ENCODE measurements at places on chromosomes 16 and 17.

DNA sequence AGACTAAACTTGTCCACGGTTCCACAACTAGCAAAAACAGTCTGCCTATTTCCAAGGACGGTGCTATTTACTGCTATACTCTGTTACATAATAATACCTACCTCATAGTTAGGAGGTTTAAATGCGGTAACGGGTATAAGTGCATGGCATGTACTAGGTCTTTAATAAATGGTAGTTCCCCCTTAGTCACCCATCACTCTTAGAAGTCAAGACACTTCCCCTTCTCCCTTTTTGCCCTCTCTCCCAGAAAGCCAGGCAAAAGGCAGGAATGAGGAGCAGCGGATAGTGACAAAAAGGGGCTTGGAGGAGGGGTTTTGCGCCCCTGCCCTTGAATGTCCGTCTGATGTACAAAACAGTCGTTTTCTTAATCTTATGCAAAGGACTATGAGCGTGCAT, 1.1 kb upstream of the LSM12 start:
- DNase-seq: no peak

DNA sequence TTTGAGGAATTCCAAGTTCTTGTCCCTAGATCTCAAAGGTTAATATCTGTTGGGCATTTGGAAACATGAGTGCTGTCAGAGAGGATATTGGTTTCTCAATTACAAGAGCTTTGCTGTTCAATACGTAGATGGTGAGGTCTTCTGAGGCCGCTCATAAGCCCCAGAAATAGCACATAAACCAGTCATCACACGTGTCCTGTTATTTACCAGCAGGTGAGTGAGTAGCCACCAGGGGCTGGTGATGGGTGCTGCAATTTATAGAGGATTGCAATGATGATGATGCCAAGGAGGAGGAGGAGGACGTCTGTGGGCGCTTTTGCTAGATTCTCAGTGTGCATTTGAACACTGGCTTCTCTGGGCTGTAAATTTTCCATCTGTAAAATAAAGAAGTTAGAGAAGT, 89.0 kb downstream of the SALL1 start:
- no peak for DNase-seq

DNA sequence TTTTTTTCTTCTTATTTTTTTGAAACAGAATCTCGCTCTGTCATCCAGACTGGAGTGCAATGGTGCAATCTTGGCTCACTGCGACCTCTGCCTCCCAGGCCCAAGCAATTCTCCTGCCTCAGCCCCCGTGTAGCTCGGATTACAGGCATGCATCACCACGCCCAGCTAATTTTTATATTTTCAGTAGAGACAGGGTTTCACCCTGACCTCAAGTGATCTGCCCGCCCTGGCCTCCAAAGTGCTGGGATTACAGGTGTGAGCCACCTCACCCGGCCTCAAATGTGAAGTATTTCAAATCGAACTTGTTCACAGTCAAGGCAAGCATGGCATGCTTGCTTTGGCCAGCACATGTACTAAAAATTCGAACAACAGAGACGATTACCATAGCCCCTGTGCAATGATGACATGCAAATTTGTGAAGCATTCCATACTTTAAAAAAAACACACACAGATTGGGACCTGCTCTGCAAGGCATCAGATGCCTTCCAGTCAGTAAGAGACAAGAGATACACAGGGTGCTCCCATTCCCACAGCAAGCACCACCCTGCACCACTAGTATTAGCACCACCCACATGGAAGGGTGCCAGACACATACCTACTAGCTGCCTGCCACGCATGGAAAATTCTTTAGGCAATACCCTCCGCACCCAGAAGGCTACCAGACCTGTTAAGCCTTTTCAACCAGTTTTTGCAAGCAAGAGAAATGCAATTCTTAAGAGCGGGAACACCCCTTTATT, 47.2 kb downstream of the ANKRD11 start:
- no peak for DNase-seq

GRCh38 chr17:33046361-33047255, 55.0 kb downstream of the SPACA3 start:
- DNase-seq: no peak

GRCh38 chr16:71536752-71537499, 10.7 kb downstream of the CHST4 start:
- DNase-seq: no peak

DNA sequence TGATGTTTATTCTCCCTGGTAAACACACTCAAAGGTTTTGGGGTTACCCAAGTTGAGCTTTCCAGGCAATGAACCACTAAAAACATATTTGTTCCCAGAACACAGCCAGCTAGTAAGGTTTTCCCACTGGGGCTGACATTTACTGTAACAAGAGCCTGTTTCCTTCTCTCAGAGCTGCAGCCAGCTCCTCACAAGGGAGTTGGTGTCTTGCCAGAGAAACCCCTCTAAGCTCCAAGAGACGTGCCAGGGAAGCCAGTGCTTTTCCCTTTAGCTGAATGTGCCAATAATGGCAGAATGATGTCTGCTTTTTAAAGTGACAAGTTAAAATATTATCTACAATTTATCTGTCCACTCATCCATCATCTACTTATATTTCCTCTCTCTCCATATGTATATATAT, 170.8 kb upstream of the RBFOX1 start:
- no peak for DNase-seq

GRCh38 chr16:23296994-23297393, 5.1 kb upstream of the SCNN1B start:
- no peak for DNase-seq

- no peak for DNase-seq
Measured at GRCh38 chr16:19499006-19499405, 22.9 kb downstream of the GDE1 start.

- no peak for DNase-seq
Measured at GRCh38 chr16:57601801-57602478, 26.5 kb upstream of the ADGRG1 start.

DNA sequence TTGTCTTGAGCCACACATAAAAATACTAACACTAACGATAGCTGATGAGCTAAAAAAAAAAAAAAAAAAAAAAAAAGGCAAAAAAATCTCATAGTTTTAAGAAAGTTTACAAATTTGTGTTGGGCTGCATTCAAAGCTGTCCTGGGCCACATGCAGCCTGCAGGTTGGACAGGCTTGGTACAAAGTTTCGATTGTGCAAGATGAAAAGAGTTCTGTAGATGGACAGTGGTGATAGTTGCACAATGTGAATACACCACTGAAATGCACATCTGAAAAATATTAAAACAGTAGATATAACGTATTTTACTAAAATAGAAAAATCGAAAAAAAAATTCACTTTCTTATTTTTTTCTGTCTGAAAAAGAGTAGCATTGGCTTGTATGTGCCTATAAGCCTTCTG, 42.9 kb downstream of the AMFR start:
- no peak for DNase-seq

- no peak for DNase-seq
Measured at GRCh38 chr16:86806838-86807351, 228.5 kb downstream of the FOXL1 start.

DNA sequence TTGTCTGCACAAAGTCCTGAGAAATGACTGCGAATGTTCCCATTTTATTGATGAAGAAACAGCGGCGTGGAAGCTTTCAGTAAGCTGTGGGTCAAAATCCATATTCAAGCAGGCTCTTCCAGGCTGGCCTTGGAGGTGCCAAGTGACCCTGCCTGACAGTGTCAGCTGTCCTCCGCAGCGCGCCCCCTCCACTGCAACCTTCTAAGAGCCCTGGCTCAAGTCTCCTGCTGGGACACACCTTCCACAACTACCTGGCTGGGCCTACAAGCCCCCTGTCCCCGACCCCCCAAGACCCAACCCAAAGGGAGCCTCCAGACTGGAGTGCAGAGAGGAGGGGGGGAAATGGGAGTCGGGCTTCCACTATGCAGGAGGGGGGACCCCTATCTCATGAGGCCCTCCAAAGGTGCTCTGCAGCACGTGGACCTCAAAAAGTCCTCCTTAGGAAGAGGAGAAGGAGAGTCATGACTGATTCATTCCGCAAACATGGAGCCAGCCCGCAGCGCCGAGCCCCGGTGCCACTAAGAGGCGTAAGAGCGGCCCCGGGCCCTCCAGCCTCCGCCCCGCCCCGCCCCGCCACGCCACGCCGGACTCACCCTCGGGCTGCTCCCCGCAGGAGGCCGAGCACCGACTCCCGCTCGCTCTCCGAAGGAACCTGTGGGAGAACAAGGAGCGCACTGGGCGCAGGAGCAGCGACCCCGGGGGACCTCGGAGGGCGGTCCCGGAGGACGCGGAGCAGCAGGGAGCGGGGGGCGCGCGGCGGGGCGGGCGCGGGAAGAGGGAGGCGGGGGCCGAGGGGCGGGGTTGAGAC, 574 bp downstream of the MPP3 start:
- peak; percentile 81 for DNase-seq

DNA sequence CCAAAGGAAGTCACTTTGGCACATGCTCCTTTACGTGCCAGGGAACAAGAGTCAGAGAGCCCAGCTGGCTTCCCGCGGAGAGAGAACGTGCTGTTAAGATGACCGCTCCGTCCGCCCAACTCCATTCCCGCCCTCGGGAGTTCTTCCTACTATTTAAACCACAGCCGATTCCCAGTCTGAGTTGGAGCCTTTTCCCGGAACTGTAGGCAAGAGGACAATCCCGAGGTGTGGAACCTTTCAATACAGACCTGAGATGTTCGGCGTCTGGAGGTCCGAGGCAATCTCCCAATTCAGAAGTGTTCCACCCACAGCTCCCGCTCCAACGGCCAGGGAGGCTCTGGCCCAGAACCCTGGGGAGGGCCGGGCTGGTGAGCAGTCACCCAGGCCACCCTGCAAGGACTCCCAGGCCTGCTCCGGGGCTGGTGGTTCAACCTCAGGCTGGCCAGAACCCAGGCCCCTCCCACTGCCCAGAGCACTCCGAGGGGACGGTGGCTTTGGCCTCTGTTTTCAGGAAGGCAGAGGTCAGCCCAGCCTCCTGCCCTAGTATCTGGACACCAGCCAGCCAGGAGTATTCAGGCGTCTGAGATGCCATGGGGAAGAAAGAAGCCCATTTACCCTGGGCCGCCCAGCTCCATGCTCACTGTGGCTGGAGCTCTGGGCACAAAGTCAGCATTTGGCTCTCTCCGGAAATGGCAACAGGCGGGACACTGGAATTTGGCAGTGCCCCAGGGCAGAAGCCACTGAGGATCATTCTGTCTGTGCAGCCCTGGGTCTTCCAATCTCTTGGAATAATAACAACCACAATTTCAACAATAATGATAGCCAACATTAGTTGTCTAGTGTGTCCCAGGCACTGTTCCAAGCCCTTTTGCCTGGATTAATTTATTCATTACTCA, 21.4 kb downstream of the EMP2 start:
- DNase-seq: no peak

DNA sequence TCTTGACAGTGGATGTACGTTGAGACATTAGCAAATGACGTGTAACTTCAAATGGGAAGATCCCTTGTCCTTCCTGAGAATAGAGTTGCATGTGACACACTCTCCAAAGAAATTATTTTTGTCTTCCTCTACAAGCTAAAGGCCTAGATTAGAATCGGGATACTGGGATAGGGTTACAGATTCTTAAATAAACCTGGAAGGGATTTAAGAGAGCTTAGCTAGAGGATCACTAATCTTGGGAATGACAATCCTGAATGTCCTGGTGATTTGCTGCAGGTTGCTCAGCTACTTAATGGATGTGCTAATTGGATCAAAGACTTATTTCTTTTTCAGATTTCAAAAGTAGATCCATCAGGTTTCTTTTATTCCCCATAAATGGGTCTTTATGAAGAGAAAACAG, 101.9 kb downstream of the KCNJ2 start:
- no peak for DNase-seq

GRCh38 chr16:49775581-49775980, 80.3 kb downstream of the ZNF423 start:
- no peak for DNase-seq

- DNase-seq: peak; percentile 17
Measured at GRCh38 chr16:85428168-85428898, 184.8 kb upstream of the GSE1 start.

DNA sequence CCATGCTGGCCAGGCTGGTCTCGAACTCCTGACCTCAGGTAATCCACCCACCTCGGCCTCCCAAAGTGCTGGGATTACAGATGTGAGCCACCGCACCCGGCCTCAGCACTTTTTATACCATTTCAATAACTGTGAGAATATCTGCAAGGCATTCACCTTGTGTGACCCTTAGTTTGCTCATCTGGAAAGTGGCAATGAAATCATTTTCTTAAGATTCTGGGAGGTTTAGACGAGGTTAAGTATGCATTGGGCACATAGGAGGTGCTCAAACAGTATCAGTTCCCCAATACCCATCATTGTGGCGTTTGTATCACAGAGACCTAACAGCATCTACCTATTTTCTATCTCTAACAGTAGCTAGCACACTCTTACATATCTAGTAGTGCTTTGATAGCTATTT, 481.9 kb upstream of the ERCC4 start:
- DNase-seq: no peak

DNA sequence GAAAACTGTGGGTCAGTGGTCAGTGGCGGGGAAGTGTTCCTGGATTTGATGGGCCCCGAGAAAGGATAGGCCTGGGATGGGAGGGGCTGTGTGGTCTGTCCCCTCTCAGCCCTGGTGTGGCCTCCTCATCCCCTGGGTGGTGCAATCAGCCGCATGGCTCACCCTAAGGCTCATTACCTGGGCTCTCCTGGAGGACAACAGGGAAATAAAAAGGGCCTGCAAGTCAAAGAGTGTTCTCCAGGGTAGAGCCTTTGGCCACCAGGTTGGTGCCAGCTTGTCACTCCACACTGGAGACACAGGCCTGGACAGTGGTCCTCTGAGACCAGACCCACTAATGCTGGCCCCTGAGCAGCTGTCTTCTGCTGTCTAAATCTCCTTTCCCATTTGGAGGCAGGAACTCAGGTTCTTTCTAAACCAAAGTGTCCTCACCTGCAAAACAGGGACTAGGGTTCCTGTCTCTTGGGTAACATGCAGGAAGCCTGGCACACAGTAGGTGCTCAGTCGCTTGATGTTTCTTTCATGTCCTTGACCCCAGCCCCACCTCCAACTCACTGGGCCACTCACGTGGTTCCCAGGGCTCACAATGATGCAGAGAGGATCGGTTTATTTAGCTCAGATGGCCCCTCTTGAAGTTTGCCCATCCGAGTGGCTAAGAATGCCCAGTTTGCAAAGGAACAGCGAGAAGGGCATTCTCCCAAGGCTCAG, 2.4 kb downstream of the NDRG4 start:
- DNase-seq: no peak

DNA sequence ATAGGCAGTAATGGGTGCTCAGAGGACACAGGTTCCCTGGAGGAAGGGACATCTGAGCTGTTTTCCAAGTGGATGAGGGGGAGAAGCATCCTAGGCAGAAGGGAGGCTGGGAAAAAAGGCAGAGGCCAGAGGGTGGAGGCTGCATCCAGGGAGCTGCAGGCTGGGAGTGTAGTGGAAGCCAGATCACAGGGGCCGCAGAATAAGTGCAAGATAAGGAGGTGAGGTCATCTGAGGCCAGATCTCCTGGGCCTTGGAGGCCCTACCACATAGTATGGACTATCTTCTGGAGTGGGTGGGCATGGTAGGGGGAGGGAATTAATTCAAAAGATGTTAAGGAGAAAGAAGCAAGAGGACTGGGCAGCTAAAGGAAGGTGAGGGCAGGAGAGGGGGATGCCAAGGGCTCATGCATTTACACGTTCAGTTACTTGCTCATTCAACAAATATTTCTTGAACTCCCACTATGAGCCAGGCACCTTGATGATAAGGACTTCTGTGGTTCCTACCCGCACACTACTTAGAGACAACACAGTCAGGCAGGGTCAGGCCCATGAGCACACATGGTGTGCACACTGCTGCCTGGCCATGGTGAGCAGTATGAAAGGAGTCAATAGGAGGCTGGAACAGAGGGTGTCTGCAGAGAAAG, 2.4 kb upstream of the RIPOR1 start:
- no peak for DNase-seq

Data from pancreas (tissue), 10 donors.